Effector memory CD4-positive, alpha-beta T cell (primary cell): ENCODE measurements at places on chromosomes 5 and 9.

- DNase-seq = no peak
Observed at GRCh38 chr9:87433853-87434252, 63.8 kb upstream of the DAPK1 start.

DNA sequence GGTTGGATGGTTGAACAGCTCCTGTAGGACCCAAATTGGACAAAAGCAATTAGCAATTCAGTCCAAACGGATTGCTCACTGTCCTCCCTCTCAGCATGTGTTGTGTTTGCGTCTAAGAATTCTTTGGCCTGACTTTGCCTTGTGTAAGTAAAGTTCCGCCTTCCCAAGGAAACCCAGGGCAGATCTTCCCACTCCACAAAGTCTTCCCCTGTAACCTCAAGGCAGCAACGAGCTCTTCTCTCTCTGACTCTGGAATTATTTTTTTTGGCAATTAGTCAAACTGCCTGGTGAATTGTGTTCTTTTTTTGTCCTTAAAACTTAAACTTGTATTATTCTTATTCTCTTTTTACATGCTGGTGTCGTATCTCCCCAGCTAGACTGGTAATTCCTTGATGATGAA, 20.7 kb upstream of the BASP1 start:
- DNase-seq = no peak

DNA sequence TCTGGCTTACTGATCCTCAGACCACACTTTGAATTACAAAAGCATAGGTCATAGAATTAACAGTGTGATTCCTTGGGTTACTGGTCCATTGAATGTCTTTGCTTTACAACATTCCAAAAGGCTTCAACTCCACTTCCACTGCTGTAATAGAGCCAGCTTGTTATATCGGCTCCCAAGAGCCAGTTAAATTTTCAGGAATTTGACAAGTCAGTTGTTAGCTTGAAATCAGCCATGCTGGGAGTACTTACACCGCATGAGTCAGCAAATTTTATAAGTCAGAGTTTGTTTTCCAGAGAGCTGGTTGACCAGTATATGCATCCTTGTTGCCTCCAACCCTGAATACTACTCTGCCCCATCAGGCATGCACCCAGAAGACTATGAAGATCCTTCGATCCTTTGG, 73.1 kb downstream of the FOXB2 start:
- DNase-seq = no peak

DNA sequence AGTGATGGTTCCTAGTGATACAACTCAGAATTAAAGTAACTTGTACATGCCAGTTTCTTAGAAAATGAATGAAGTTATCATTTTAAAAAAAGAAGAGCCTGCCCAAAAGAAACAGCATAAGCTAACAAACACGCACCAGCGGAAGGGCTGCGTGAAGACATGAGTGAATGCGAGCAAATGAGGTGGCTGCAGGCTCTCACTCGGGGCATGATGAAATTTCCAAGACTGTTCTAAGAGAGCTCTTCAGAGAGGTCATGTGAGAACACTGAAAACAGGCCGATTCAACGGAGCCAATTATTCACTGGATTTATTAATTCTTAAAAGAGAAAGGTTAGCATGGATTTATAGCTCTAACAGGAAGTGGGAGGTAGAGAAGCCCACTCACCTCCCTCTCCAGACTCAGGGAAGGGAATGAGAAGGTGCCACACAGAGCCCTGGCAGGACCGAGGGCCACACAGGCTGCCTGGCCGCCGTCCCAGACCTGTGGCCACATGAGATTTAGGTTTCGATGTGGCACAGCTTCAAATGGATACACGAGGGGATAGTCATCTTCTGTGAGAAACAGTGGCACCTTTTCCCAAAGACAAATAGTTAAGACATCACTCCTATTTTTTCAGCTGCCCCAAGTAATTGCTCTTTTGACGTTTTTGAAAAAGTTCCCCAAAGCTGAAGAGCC, 55.5 kb downstream of the HABP4 start:
- DNase-seq = no peak

DNA sequence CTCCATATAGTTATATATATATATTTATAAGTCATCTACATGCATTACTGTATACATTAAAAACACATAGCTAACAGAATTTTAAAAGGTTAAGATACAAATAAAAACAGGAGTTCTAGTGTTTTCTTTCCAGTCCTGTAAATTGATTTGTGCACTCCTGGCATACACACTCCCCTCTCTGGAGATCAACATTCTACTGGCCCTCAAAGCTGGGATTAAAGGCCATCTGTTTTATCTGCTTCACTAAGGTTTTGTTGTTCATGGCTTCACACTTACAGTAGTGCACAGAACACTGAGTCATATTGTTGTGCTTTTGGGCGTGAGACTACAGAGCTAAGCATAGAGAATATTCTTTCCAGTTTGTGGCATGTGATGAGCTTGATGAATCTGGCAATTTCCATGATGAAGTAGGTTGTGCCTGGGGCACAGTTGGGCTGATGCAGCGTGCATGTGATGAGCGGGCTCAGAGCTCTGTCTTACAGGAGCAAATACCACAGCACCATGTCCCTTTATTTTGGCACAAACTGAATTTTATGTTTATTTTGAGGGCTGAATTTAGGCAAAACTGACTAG, 98.2 kb downstream of the TAF11L14 start:
- DNase-seq = no peak

DNA sequence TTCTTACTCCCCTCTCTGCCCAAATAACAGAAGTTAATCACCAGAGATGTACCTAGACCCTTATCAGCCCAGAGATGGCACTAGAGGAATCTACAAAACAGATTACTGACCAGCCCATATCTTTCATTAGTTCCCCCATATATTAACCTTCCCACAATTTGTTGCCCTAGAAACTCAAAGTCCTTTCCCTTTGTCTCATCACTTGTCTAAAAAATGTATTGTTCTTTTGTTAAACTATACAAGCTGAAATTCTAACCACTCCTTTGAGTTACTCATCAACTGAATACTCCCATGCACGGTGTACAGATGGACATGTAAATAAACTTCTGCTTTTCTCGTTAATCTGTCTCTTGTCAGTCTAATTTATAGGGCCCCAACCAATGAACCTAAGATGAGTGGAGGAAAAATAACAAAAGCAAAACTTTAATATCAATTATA, 130.9 kb downstream of the CCDC192 start:
- no peak for DNase-seq

DNA sequence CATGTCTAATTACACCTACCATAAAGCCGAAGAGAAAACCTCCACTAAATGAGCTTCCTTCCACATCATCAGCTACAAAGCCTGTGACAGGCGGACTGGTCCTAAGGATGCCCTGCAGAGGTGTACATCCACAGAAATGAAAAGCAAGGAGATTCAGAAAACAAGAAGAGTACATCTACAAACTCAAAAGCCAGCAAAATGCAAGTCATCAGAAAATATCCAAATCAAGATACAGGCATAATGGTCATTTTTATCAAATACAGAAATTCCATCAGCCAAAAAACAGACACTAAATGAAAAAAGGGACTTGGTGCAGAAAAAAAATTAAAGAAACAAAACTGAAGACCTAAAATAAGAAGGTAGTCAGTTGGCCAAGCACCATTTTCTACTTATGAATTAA, 79.7 kb downstream of the FRMD3 start:
- DNase-seq = no peak
